Inflammatory macrophage (primary cell): ENCODE measurements at places on chromosomes 3 and 15.

GRCh38 chr15:57626713-57627440, 35.2 kb downstream of the MYZAP start:
- no peak for DNase-seq

DNA sequence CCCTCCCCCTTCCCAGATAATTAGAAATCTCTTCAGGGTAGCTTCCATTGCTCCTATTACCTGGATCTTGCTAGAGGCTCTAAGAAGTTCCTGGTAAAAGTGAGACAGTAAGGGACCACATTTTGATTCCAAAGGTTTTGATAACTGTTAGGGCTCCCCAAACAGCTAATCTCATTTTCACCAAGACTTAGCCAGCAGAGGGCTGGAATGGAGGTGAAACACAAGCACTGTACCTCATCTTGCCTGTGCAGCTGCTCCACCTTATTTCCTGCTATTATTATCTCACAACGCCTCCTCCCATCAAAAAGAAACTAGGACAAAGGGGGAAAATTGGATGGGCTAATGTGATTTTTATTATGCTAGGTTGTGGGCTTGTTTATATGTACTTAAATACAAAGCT, 7.3 kb downstream of the SETD5 start:
- DNase-seq = no peak

DNA sequence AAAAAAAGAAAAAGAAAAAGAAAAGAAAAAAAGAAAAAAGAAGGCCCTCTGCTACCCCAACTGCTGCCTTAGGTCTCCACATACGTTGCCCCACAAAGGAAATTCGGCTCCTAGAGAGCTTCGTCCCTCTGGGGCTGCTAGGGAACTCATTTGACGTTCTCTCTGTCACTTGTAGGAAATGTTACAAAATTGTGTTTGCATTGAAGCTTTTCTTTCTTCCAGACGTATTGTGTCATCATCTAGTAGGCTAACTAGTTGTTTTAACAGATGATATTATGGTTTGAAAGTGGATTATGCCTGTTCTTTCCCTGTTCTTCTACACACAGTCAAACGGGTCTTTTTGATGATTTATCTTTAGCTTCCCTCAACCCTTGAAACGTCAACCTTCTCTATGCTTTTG, 125.3 kb downstream of the BDH1 start:
- no peak for DNase-seq

DNA sequence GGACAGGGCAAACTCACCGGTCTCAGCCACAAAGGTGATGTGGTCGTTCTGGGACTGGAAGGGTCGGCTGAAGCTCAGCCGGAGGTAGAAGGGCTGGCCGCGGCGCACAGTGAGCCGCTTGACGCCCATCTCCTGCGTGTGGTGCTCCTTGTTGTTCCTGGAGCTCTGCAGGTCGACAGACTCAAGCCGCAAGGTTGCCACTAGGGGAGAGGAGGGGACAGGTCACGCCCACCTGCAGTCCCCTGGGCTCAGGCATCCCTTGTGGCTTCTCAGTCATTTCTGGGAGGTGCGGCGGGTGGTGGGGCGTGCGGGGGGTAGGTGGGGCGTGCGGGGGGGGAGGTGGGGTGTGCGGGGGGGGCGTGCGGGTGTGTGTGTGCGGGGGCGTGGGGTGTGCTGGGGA, 26.7 kb upstream of the TGM5 start:
- DNase-seq = no peak

DNA sequence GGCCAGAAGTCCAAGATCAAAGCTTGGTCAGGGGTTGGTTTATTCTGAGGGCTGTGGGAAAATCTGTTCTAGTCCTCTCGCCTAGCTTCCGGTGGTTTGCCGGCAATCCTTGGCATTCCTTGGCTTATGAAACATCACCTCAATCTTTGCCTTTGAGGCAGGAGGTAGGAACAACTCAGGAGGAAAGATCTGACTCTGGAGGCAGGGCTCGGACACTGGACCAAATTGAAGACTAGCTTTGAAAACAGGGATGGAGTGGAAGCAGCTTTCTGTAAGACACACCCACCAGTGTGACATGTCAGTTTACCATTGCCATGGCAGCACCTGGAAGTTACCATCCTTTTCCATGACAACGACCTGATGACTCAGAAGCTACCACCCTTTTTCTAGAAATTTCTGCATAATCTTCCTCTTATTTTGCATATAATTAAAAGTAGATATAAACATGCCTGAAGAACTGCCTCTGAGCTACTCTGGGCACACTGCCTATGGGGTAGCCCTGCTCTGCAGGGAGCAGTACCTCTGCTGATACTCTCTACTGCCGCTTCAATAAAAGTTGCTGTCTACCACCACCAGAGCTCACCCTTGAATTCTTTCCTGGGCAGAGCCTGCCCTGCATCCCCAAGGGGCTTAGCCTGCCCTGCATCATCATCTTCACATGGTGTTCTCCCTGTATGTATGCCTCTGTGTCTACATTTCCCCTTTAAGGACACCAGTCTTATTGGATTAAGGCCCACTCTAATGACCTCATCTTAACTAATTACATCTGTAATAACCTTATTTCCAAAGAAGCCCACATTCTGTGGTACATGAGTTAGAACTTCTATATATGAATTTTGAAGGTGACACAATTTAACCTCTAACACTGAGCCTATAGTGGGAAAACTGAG, 38.3 kb upstream of the TM4SF4 start:
- DNase-seq = no peak

DNA sequence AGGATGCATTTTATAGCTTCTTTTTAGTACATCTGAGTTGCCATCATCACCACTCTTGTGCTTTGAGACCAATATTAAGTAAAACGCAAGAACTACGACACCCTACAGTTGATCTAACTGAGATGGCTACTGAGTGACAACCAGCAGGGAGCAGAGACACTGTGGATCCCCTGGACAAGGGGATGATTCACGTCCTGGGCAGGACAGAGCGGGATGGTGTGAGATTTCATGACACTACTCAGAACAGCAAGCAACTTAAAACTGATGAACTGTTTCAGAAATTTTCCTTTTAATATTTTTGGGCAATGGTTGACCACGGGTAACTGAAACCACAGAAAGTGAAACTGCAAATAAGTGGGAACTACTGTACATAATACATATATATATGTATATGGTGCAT, 299.2 kb downstream of the ADAMTS17 start:
- no peak for DNase-seq

DNA sequence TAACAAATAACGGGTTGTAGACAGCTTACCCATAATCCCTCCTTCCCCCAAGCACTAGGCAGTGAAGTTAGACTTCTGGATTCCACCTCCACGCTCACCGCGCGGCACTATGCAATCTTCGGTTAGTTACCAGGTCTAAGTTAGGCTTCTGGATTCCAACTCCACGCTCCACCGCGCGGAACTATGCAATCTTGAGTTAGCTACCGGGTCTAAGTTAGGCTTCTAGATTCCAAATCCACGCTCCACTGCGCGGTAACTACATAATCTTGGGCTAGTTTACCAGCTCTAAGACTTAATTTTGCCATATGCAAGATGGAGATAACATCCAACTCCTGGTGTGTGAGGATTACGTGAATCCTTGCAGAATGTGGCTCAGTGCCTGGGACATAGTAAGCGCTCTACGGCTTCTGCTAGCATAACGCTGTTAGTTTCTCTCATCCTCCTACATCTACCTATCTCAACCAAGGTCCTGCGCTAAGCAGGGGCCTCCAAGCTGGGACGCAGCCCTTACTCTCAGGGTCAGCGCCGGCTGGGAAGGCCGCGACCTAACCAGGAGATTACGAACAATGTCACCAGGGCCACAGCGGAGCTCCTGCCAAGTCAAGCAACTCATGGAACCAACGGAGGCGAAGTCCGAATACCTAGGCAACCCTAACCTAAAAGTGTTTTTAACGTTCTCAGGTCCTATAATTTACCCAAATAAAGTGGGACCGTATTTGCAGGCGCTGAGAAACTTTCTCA, 497 bp upstream of the RPLP1 start:
- peak; percentile 20 for DNase-seq

- no peak for DNase-seq
Observed at GRCh38 chr15:86603466-86603865, 523.8 kb downstream of the AGBL1 start.

DNA sequence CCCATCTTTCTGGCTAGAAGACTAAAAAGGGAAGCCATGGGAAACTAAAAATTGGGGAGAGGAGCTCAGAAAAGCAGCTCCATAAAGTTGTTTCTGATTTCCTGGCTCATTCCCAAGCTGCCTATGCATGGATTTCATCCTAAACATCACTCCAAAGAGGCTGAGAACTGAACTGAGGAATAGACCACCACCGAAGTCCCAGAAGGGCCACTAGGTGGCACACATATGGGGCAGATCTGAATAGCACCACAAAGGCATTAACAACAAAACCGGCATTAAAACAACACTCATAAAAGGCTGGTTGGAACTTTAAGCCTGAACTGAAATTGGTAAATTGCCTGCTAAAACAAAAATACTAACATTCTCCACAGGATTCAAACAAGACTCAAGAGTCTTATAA, 106.3 kb downstream of the PLD1 start:
- peak; percentile 26 for DNase-seq

- peak; percentile 79 for DNase-seq
Observed at GRCh38 chr3:125146626-125147490, 65.7 kb downstream of the SLC12A8 start.

DNA sequence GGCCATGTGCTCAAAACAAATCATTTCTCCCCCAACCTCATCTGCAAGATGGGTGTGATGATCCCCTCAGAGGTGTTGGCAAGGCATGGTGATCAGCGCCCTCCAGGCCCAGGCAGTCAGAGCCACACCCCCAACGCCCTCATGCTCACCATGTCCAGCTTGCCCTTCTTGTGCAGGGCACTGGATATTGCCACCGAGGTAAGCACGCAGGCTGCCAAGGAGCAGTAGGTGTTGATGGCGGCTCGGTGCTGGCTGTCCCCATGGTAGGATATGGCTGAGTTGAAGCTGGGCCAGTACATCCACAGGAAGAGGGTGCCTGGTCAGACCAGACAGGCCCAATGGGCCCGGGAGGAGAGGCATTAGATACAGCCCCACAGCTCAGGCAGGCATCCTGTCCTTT, 17.2 kb downstream of the RHCG start:
- DNase-seq = no peak

- no peak for DNase-seq
Observed at GRCh38 chr15:51935466-51936104, 36.0 kb downstream of the LEO1 start.

GRCh38 chr15:65451989-65452388, 29.2 kb upstream of the IGDCC4 start:
- DNase-seq = no peak

DNA sequence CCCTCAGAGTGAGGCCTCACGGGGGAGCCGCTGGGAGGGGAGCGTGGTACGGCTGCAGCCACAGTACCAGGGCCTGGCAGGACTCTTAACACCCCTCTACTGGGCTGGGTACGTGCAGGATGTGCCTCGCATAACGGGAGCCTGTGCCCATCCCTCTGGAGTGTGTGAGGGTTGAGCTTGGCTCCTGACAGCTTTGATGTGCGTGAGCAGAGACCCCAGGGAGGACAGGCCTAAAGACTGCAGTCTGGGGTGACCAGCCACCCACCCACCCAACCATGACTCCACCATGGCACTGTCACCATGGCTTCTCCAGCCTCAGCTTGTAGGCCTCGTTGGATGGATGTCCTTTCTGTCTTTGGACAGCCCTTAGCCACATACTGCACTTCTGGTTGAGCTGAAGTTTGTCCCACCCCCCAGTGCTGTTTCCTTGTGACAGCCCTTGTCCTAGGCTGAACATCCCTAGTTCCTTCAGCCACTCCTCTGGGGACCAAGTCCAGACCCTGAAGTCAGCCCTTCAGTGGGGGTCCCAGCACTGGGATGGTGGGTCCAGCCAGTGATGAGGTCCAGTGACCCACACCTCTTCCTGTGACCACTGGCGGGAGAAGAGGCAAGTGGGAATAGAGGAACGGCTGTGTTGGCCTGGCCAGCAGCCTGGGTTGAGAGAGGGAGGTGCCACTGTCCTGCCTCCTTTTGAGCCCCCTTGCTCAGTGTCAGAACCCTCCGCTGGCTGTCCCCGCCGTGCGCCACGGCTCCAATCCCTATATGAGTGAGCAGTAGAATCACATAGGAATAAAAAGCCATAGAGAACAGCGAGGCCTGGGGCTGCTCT, 6.1 kb downstream of the GLYCTK start:
- no peak for DNase-seq

DNA sequence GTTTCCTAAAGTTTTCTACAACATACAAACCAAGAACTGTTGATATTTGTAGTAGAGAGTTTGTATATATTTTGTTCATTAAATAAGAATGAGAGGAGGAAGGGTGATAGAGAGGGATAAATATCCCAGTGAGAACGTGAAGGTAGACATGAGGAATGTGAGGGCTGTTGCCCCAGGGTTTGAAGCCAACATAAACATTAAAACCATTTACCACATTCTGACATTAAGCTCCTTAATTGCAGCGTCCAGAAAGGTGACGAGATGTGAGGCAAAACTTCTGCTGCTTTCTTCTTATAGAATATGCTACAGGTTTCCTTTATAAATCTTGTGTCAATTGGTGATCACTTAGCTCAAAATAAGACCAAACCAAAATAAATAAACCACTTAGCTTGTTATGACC, 267.8 kb upstream of the CNTN4 start:
- no peak for DNase-seq

DNA sequence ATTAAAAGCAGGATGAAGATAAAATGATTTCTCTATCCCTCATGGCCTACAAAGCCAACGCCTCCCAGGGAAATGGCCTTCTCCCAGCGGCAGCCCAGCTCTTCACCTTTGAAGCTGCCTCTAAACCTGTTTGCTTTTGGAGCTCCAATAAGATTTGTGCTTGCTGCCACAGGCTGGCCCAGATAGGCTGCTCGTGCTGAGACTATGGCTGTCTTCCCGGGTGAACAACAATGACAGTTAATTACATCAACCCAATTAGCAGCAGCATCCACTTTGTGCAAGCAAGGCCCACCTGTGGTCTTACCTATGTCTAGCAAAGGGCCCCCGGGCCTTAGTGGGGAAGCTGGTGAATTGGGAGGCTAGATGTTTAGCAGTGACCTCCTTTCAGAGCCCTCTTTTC, 179.6 kb downstream of the P3H2 start:
- DNase-seq = no peak

GRCh38 chr15:88897456-88898194, 2.3 kb upstream of the HAPLN3 start:
- peak; percentile 68 for DNase-seq

GRCh38 chr15:69393831-69394491, 20.2 kb upstream of the KIF23 start:
- DNase-seq = no peak

DNA sequence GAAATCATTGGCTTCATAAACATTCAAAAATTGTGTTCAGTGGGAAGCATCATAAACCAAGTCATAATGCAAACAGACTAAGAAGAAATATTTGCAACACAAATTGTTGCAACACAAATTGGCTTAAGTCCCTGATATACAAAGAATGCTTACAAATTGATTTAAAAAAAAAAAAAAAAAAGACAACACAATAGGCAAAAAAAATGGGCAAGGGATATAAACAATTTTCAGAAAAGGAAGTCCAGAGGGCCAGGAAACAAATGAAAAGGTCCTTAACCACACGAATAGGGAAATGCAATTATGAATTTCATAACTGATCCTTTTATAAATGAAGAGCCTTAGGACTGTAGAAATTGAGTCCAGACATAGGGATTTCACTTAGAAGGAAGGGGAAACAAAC, 98.9 kb downstream of the LRRK1 start:
- DNase-seq = peak; percentile 45

- DNase-seq = no peak
Observed at GRCh38 chr3:183518491-183519251, 36.8 kb downstream of the KLHL6 start.
